ENCODE measurements at places on chromosomes 13 and 19.
A peak's percentile ranks its signal among the peaks of the same experiment; 100 is the strongest.

- DNase-seq: no peak
Observed at GRCh38 chr13:103730407-103730806, 664.2 kb upstream of the SLC10A2 start.

- peak; percentile 15 for DNase-seq
Observed at GRCh38 chr13:72390909-72391308, 336.5 kb downstream of the MZT1 start.

DNA sequence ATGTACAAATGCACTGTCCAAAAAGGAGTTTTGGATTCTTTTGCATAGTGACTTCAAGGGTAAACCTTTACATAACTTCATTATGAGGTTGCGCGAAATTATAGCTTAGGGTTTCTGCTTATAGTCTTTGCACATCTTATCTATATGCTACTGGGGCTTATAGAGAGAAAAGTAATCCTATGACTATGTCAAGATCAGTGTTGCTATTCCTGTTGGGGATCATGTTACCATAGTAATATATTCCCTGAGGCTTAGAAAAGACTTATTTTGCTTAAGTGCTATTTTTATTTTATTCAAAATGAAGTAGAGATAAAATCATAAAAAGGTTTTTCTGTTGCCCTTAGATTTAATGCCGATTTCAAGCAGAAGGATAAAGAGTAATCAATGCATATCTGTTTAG is 14.7 kb upstream of the POSTN start:
- DNase-seq: no peak

DNA sequence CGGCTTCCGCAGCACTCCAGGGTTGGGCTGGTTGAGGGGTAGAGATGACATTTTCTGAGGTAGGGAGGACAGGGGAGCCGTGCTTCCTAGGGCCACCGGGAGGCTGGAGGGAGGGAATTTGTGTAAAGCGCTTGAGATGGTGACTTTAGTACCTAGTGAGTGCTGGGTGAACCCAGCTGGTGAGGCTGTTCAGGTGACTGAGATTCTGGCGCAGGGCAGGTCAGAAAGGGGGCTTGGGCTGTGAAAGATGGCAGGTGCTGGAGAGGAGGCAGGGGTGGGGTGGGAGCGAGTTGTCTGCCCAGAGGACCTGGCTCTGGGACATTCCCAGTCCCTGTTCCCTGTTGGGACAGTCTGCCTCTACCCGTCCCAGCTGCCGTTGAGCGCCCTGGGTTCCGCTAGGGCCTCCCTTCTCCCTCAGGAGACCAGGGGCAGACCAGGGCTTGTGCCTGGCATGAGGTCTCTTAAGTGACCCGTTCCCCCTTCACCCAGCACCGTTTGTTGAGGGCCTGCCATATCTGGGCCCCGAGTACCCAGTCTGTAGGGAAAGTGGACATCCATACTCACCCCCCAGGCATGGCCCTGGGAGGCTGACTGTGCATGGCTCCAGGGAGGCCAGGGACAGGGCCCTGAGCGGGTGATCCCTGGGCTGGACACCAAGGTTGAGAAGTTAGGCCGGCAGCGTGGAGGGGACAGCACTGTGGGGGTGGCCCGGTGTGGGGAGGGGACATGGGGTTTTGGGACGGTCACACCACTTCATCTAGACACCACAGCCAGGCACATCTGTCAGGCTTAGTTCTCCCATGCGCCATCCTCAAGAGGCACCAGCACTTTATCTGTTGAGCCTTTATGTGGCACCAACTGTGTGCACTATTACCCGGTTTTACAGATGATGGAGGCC is 5.0 kb downstream of the PTOV1 start:
- no peak for DNase-seq

GRCh38 chr13:43652760-43653159 is 134.0 kb downstream of the ENOX1 start:
- no peak for DNase-seq

All from adipocyte (in vitro differentiated cells).